NCI-H1417 treated with DMSO at 0.1 percent for 48 hours (cell line): ENCODE measurements at places on chromosomes 12 and 14.

DNA sequence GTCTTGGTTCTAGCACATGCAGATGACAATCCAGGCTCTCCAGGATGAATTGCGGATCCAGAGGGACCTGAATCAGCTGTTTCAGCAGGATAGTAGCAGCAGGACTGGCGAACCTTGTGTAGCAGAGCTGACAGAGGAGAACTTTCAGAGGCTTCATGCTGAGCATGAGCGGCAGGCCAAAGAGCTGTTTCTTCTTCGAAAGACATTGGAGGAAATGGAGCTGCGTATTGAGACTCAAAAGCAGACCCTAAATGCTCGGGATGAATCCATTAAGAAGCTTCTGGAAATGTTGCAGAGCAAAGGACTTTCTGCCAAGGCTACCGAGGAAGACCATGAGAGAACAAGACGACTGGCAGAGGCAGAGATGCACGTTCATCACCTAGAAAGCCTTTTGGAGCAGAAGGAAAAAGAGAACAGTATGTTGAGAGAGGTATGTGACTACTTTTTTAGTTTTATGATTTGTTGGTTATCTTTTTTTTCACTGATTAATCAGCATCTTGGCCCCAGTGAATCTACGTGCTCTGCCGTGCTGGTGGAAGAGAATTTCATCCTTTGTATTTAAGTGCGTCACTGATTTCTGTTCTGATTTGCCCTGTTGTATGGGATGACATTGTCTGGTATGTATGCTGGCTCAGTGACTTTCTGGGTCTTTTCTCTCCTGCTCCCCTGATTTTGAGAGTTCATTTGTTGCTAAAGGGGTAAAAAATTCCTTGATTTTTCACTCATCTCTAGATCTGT, 92.3 kb downstream of the ERC1 start:
- no peak for DNase-seq

GRCh38 chr12:108349278-108349688, 10.2 kb upstream of the CMKLR1 start:
- no peak for DNase-seq

GRCh38 chr12:83161456-83161855, 474.8 kb downstream of the TMTC2 start:
- no peak for DNase-seq

GRCh38 chr12:77437206-77437605, 371.8 kb upstream of the E2F7 start:
- no peak for DNase-seq

- DNase-seq = no peak
These were observed 356.0 kb upstream of the CLEC14A start for GRCh38 chr14:38611928-38612327.

- DNase-seq = no peak
These were observed 27.4 kb upstream of the DYRK2 start for GRCh38 chr12:67621112-67621511.

DNA sequence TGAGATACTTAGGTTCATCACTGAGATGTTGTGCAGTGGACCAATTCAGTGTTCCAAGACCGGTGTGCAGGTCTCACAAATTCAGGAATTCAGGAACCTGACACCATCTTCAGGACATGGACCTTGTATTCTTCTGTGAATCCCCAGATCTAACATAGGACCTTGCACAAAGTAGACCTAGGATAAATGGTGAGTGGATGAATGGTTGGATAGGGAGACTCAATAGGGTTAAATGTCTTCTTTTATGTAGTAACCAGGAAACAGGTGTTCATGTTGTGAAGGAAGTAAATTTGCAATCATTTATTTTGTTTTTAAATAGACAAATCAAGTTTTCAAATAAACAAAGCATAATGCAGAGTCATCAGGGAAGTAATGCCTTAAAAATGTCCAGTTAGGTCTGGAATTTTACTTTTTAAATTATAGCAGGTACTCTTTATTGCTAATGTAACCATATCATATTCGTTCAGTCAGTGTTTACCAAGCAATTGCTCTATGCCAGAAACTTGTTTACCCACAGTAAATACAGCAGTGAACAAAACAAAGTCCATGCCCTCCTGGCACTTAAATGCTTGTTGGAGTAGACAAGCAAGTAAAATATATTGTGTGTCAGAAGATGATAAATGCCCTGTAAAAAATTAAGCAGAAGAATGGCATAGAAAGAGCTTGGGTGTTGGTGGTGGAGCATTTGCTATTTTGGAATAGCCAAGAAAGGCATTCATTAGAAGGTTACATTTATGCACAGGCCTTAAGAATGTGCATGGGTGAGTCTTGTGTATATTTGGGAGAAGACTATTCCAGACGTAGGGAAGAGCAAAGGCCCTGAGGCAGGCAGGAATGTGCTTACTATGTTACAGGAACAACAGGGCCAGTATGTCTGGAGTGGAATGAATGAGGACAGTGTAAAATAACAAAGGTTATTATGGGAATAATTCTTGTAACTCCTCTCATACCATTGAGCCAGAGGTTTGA, 26.3 kb downstream of the RXYLT1 start:
- DNase-seq = peak; percentile 95
